ENCODE measurements at places on chromosomes 3 and 15.

- DNase-seq = peak; percentile 66
These were observed 29.1 kb downstream of the FGD5 start for GRCh38 chr3:14847613-14848541.

GRCh38 chr3:63323766-63324165 lies 45.7 kb downstream of the SYNPR start:
- DNase-seq = no peak

DNA sequence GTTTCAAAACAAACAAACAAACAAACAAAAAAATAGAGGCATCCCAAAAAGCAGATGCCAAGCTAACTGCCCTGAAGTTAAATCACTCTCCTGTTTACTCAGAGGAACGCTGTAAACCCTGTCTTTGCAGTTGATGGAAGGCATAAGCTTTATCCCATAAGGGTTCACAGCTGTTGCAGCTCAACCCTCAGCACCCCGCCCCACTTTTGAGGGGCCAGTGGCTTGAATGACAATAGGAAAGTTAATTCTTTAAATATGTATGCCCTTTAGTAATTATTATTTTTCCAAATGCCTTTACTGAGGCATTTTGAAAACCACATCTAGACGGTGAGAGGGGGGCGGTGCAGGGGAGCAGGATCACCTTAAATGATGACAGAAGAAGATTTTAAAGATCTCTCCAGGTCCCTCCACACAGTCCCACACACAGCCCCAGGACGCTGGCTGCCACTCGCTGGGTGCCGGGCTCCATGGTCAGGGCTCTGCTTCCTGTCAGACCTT lies 272.1 kb downstream of the FAM43A start:
- no peak for DNase-seq

- no peak for DNase-seq
These were observed 14.6 kb upstream of the PRICKLE2 start for GRCh38 chr3:64239841-64240240.

GRCh38 chr15:75565062-75565970 lies 13.8 kb downstream of the PTPN9 start:
- DNase-seq = no peak

DNA sequence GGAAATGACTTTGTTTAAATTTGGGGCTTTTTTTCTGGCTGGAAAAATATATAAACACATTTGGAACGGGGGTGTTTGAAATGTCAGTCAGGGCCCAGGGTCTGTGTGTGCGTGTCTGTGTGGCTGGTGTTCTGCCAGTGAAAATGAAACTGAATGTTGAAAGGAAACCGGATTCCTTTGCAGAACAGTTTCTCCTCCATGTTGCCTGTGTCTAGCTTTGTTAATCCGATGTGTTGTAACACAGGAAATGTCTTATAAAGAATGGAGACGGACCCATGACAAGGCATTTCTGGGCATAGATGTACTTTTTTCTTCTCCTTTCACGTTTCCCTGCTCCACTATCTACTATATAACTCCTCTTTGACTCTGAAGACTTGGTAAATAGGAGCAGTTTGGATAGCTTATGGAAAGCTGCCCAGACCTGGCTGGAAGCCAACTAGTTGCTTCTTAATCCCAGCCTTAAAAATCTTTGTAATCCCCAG lies 2.8 kb downstream of the SQOR start:
- DNase-seq = peak; percentile 46

DNA sequence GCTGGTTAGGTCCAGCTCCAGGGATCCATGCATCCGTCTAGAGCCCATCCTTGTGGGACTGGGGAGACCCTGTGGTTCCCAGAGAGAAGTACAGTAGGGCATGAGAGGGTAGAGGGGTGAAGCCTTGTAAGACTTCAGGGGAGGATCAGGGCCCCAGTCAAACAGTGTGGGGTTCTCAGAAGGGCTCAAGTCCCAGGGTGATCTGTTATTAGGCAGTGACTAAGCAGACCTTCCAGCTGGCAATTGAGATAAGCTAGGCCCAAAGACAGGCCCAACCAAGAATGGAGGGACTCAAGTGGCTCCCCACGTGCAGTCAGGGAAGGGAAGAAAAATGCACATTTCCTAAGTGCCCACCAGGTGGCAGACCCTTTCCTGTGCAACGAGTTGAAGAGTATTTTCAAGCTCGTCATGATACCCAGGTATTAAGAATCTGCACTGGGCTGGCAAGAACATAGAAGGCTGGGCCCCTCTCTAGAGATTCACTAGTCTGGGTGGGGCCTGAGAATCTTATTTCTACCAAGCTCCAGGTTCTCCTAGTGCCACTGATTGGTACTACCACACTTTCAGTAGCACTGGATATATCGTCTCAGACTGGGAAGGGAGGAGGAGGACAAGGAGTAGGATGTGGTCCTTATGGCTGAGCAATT lies 240.8 kb downstream of the NR1D2 start:
- DNase-seq = no peak

DNA sequence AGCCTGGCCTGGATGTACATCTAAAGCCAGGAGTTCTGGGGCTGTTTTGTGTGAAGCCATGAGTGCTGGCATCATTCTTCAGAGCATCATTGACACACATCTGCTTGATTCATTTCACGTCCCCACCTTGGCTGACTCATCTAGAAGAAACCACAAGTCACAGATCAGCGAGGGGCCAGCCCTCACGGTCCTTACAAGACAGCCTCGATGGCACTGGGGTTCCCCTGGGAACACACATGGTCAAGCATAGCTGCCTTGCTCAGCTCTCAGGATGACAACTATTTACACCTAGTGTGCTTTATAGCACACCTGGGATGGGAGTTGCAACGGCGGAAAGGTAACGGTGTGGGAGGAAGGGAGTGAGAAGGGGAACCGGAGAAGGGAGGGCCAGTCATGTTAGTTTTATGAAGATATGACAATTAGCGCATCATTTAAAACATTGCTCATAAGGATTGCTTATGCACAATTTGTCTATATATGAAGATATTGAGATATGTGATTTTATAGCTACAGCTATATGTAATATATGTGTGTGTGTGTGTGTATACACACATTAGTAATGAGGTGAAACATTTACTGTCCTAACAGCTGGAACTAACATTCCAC lies 227.1 kb downstream of the RPLP1 start:
- DNase-seq = no peak

DNA sequence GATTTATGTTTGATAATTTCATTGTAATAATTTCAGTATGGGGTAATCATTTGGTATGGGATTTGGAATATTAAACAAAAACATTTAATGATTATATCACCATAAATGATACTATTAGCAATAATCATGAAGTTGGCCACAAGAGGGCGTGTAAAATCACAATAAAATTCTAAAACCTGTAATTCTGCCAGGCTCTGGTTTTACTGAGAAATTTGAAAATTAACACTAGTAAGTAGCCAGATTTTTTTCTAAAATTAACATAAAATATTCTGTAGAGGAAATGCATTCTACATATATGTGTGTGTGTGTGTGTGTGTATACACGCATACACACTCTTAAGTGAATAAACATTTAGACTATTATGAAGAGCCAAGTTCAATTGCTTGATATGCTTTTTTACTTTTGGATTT lies 40.5 kb downstream of the FEZF2 start:
- no peak for DNase-seq

GRCh38 chr15:66901336-66902100 lies 163.9 kb upstream of the SMAD3 start:
- DNase-seq = no peak

DNA sequence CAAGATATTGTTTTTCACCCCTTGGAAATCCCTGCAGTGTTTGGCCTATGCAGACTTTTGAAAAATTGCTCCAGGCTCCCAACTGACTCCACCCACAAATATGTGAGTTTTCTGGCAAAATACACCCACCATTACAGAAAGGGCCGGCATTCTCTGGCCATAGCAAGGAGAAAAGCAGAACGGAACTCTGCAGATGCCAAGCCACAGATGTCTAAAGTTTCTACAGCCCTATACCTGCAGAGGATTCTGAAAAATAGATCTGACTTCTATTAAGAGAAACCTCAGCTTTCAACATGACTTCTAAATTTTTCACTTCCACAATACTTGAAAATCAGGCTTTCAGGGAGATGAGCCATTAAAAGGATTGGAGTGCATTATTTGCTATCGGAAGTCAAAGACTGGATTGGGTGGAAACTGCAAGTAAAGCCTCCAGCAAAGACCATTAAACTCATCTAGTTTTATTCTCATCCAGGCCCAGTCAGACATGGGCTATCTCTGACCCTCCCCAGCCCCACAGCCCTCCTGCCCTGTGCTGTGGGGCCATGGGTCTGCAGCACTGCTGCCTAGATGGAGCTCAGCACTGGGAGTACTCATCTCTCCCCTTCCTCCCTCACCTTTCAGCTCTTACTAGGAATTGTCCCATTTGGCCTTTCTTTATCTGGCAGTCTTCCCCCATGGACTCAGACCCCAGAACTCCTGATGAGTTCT lies 243.1 kb upstream of the GOLGA6L4 start:
- DNase-seq = no peak

DNA sequence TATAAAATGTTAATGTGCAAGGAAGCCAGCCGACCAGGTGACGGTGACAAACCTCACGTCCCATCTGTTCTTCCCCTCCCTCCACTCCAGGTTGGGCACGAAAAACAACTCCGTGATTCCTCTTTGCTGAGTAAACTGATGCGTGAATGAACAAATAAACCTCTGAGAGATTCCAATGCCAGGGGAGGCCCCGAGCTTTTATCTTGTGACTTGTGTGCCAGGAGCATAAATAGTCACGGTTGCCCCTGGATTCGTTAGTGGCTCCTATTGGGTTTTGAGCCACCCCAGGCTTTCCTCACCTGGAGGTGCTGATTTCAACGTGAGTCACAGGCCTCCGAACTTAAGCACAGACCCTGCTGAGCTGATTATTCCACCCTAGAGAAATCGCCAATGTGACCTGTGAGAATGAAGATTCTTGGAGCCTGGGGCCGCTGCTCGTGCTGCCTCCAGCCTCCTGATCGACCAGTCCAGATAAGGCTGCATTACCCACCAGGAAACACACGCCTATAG lies 119.2 kb downstream of the SHQ1 start:
- no peak for DNase-seq

DNA sequence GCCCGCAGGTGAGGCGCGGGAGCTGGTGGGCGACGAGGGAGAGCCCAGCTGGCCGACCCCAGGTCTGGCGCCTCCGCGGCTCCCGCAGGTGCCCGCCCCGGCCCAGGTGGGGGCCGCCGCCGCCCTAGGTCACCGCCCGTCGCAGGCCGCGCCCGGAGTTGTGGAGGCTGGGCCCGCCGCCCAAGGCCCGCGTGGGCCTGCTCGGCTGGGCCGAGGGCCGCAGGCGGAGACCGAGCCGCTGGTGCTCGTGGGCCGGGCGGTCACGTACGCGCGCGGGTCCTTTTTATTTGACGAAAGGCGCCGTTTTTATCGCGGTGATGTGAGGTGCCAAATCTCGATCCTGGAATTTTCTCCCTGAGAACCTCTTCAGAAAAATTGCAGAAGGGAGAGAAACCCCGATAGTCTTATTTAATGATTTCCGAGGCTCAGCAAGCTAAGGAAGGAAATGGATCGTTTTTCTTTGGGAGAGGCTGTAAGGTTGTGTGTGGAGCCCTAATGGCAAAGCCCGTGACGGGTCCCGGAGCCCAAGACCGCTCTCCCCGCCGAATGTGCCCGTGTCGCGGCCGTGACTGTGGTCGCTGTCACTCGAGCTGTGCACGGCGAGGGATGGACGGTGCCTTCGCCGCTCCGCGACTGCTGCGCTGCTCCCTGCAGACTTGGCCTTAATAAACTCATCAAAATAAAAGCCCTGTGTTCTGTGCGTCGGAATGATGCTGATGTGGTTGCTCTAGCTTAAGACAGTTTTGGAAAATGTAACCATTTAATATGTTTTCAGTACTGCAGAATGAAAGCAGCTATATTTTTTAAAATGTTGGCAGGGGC lies 612 bp downstream of the APPL1 start:
- DNase-seq = peak; percentile 46

GRCh38 chr3:55675478-55675877 lies 188.4 kb upstream of the WNT5A start:
- no peak for DNase-seq

DNA sequence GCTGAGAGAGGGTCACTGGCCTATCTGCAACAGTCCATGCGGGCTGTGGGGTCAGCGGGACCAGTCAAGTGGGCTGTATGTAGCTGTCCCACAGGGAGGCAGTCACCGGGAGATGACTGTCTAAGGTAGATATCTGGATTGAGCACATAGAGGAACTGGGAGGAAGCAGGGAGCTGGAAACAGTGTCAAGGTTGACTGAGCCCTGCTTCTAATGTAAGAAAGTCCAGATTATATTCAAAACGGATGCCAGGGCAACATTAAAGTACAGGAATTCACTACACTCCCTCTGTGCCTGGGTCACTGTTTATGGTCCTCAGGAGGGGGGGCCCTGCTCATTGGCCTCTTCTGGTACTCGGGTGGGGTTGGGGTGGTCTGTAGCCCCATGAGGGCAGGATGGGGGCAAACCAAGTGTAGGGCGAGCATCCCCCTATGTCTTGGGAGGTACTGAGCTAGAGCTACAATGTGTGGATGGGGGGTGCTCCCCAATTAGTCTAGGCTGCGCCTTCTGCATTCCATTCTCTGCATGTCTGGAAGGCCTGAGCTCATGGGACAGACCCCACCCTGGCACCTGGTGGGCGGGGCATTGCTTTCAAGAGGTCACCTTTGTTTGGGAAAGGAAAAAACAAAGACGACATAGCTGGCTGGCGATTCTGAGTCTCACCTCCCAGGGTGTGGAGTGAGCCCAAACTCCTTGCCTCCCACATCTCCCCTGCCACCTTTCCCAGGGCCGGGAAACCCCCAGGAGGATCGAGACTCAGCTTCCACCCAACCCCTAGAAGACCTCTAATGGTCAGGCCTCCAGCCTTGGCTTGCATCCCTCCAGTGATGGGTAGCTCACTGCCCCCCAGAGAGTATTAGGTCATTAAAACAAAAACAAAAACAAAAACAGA lies 45.1 kb upstream of the C15orf39 start:
- DNase-seq = peak; percentile 69

GRCh38 chr3:120339362-120339761 lies 9.8 kb downstream of the LRRC58 start:
- DNase-seq = no peak

DNA sequence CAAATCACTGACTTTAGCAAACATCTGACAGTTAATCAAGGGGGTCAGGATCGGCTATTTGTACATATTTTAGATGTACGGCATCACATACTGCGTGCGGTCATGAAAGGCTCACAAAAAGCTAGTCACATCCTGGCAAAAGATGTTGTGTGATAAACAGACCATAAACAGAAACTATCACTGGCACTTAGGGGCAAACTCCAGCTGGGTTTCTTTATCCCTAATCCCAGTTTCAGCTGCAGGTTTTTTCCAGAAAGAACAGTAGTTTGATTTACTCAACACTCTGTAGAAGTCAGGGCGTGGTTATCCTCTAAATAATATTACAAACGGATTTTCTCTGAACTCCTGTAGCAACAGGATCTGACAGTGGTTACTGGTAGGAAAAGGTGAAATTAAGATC lies 112.4 kb upstream of the BHLHE40 start:
- DNase-seq = no peak

- DNase-seq = no peak
These were observed 81.6 kb downstream of the SLMAP start for GRCh38 chr3:57837686-57838085.

GRCh38 chr3:52171514-52172261 lies 17.5 kb upstream of the POC1A start:
- DNase-seq = no peak

- no peak for DNase-seq
These were observed 72.8 kb downstream of the SMAD3 start for GRCh38 chr15:67137951-67138848.

- DNase-seq = no peak
These were observed 134.8 kb upstream of the TTC14 start for GRCh38 chr3:180467177-180467576.

Measured in kidney (tissue), 22 donors.